ENCODE measurements at places on chromosomes 1 and 21.
A peak's percentile ranks its signal among the peaks of the same experiment; 100 is the strongest.

DNA sequence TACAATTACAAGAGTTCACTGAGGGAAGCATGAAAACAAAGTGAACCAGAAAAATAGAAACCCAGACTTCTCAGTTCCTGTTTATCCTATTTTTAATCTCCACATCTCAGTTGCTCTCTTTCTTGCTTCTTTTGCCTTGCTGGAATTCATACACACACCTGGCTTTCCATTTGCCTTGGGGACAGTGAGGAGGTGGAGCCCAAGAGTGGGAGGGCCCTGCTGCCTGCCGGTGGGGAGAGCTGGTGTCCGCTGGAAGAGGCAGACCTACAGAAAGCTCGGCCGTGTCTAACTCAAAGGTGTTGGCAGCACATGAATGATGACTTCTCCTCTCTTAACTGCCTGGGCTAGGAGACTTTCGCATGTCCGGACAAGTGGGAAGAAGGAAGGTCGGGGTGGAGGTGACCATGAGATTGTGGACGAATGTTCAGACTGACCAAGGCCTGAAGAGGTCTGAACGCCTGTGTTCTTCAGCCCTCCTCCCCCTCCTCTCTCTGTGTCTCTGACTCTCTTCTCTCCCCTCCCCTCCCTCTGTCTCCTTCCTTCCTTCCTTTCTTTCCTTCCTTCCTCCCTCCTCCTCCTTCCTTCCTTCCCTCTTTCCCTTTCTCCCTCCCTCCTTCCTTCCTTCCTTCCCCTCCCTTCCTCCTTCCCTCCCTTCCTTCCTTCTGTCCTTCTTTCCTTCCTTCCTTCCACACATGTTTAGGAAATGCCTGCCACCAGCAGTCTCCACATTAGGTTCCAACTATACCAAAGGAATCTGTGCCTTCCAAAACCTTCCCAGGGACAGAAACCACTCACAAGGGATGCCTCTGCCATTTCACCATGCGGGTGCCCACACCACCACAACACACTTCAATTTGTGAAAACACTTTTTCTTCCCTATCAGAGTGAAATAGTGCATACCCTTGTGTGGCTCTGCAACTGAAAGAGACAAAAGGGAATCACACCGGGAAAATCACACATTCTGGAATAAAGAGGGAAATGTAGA lies 157.3 kb upstream of the RUNX1 start:
- peak; percentile 36 for DNase-seq

GRCh38 chr1:161071886-161072371 lies 2.2 kb upstream of the ARHGAP30 start:
- peak; percentile 59 for DNase-seq

DNA sequence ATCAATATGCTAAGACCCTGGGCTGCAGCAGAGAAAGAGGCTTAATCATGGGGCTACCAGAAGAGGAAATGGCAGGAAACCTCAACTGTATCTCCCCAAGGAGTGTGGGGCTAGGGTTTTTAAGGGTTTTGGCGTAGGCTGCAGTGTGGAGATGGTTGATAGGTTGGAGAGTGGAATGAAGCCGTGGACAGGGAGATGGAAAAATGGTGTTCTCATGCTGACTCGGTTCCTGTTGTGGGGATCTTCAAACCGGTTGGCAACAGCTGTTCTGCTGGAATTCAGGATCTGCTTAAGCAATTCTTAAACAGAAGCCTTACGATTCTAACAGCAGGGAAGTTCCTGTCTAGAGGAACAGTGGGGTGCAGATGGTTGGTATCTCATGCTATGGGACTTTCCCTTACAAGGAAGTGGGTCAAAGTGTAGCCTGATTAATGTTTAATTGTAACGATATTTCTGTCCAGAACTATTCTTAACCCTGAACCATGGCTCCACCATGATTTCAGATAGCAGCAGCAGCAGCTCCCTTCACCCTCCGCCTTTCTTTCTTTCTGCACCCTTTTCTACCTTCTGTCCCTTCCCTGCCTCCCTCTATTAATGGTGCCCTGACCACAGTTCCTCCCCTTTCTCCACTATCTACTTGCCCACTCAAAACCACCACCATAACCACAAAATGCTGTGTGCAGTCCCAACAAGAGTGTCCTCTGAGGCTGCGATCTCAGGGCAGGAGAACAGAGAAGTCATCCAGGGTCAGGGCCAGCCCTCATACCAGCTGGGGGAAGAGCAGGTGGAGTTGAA lies 30.8 kb downstream of the RSPH1 start:
- DNase-seq: no peak

DNA sequence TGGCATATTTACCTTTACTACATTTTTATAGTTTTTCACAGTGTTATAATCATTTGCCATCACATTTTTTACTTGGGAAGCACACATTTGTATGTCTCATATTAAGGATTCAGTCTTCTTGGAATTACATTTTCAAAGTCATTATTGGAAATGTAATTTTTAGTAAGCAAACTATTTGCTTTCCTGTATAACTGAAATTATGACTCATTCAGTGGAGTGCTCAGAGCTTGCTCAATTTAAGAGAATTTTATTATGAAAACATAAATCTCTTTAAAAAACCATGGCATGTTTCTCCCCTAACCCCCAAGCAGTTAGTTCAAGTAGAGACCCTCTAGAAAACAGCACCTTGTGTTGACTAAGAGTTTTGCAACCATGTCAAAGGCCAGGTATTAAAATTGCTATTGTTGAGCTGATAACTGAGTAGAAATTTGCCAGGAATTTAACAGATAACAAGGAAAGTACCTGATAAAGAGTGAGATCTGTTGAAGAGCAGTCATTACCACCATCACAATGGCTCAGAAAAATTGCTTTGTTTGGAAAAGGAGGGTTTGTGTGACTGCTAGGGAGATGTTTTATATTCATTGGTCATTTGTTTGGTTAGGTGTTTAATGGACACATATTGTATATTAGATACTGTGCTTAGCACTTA lies 105.9 kb downstream of the KCNK2 start:
- no peak for DNase-seq

DNA sequence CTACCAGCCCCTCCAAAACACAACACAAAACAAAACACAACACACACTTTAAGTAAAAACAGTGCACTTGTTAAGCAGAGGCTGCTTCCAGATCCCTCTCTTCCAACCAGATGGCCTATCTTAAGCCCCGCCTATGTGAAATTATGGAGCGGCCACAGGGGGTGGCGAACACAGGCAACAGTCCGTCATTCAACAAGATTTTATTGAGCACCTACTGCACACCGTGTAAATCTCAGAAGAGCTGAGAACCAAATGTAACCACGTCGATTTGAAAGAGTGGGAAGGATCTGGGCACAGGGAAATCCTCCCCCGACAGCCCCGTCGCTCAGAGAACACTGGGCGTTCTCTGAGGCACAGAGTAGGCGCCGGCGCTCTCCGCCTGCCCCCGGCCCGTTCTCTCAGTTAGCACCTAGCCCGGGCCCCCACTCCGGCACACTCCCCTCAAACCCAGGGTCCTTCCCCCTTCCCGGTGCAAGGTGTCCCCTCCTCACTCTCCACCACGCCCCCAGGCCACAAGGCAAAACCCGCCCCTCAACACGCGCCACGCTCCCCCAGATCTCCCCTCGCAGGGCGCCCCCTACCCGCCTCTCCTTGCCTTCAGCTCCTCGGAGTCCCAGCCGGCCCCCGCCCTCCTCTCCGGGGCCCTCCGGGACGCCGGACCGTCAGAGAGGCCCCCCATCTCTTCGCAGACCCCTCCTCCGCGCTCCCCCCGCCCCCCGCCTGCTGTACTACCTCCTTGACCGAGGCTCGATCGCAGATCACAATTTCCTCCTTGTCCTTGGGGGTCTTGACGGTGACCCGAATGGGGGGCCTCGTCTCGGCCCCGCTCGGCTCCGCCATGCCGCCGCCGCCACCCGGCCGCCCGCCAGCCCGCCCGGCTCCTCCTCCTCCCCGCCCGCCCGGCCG lies 483 bp downstream of the UBQLN4 start:
- DNase-seq: peak; percentile 75

- no peak for DNase-seq
These were observed 64.8 kb downstream of the TP53BP2 start for GRCh38 chr1:223780949-223781348.

DNA sequence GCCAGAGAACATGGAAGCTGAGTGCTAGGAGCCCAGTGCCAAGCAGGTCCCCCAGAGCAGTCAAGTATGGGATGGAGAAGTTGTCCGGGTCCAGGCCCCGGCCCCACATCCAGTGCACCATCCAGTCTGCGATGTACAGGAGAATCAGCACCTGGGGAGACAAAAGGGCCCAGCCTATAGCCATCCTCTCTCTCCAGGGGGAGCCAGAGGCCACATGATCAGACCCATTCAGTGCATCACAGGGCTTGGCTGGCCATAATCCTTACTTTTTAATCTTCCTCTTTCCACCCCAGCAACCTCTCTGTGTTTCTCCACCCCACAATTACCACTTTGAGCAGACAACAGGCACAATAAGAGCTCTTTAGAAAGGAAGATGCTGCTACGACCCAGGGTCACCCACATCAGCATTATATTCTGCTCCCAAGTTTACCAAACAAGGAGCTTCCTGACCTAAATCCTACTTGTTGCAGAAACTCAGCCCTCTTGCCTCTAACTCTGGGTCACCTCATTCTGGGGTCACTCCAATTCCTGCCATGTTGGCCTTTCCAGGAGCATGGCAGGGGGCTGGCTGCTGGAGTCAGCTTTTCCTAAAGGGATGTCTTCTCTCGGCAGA lies 16.4 kb upstream of the RAB29 start:
- DNase-seq: peak; percentile 75

- no peak for DNase-seq
These were observed 16.7 kb upstream of the ATP1B1 start for GRCh38 chr1:169089776-169090175.

DNA sequence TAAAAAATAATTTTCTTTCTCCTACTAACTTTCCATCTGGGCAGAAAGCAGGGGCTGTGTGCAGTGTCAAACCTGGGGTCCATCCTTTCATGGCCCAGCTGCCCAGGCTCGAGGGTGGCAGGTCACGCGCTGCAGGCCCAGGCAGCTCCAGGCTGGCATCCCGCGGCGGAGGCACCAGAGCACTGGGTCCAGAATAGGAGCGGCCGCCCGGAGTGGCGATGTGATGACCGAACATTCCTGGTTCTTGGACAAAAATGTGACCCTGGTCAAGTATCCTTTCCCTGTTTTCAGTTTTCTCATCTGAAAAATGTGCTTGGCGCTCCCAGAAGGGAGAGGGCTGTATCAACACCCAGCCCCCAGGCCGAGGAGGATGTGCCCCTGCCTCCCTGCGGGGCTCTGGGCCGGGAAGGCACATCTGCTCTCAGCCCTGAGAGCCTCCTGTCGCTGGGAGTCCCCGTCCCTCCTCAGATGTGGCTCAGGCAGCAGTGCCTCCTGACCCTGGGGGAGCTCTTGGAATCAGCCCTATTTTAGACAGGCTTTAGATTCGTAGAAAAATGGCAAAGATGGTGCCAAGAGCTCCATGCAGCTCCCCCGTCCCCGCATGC lies 29.3 kb downstream of the SLX9 start:
- DNase-seq: no peak

DNA sequence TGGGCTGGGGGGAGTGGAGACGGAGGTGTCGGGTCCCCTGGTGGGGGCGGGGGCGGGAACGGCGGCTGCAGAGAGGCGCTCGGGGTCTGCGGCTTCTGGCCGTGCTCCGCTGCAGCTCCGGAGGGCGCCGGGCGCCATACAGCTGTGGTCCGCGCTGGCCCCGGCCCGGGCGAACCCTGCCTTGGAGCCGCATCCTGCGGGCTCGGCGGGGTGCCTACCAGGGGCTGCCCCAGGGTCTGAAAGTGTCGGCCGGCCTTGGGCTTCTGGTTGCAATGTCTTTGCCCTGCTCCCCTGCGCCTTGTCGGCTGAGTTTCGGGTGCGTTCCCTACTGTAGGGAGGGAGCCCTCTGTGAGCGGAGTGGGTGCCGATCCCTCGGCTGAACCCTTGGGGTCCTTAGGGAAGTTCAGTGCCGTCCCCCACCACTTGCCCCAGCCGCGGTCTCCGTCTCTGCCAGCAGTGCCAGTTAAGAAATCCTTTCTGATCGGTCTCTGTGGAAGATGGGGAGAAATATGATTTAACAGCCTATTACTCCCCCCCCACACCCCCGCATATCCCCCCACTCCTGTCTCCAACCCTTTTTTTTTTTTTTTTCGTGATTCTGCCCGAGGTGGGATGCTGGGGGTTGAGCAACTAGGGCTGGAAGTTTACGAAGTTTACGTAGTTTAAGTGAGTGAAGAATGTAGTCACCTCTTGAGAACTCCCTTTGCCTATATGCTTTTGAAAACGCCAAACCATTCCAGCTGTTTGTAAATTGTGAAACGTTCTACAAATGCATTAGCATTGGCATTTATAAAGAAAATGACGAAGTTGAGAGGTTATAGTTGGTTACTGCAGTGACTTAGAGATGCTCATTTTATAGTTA lies 588 bp downstream of the NEXN start:
- DNase-seq: no peak

DNA sequence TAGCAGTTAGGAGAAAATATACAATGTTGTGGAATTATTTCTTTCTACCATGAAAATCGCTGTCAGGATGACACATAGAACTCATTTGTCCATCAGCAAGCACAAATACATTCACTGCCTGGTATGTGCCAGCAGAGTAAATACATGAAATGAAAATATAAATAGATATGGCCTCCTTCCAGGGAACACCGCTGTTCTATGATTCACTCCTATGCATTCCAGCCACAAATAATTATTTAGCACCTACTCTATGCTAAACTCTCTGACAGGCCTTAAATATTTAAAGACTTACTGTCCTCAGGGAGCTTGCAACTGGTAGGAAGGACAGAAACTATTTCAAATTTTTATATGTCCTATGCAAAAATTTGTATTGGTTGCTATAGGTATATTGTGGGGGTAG lies 975.0 kb upstream of the NCAM2 start:
- no peak for DNase-seq

DNA sequence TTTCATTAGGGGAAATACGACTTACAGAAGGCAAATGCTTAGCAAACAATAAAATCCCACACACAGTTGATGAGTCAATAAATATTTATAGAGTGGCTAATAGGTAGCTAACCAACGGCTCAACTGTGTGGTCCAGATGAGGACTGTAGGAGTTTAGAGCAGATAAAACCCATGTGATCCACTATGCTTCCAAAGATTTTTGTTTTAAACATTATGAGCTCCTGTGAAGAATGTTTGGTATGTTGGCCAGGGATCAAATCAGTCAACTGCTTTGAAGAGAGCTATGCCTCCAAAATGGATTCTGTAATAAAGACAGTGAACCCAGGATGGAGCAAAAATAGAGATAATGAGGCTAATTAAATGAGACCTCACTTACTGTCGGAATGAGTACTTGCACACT lies 72.3 kb upstream of the COL11A1 start:
- DNase-seq: no peak

Measured in psoas muscle (tissue), 8 donors.